ENCODE measurements at places on chromosomes 1 and 21.

- no peak for DNase-seq
Measured at GRCh38 chr1:107532318-107532717, 391.5 kb downstream of the NTNG1 start.

- DNase-seq = no peak
Measured at GRCh38 chr21:34618941-34619340, 4.0 kb upstream of the RCAN1 start.

DNA sequence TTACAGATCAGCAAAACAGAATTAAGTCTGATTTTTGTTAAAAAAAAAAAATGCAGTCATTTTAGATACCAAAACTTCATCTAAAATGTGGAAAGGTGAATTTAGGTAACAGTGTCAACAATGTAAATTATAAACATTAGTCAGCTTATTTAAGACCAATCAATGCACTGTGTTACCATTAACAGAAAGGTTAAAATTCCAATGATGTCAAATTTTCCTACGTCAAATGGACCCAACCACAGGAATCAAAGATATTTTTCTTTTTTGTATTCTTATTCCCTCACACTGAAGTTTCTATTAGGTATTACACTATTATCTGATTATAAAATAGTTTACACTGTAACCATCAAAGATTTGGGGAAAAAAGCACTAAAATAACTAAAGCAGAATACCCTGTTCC, 6.5 kb downstream of the ARHGAP29 start:
- no peak for DNase-seq

DNA sequence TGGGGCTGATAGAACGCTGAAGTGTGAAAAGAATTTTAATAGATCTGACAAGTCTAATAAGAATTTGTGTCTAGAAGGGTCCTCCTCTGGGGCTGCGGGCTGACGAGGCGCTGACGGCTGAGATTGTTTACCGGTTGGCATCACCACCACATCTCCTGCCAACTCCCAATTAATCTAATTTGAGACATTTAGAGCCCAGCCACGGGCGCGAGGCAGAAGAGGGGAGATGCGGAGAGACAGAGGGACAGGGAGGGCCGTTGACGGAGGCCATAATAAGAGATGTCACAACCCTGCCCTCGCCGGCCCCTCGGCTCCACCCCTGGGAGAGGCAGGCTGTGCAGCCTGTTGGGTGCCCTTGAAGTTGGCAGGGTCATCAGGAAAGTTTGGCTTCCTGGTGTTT, 109.3 kb downstream of the PAX7 start:
- DNase-seq = no peak

DNA sequence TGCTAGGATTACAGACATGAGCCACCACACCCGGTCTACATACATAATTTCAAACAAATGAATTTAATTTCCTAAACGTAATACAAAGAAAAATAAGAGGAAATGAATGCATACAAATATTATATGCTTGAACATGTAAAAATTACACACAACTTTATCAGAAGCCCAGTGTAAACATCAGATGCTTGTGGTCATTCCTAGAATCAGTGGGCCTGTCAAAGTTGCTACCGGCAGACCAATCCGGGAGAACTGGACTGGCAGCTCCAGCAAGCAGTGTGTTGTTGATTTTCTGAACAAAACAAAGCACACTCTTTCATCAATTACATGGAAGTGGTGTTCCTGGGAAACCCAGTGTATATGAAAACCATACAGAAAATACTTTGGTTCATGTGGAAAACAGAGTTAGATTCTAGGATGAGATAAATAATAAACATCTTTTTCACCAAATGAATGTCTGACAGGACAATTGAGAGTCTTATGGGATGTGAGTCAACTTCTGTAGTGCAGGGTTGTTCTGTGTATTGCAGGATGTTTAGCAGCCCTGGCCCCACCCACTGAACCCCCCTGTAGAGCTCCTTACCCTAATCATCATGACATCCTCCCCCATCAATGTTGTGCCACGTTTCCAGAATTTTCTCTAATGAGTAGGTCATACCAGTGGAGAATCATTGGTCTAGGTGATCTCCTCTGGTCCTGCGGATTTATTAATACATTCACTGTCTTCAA, 33.8 kb downstream of the MFSD2A start:
- DNase-seq = no peak

DNA sequence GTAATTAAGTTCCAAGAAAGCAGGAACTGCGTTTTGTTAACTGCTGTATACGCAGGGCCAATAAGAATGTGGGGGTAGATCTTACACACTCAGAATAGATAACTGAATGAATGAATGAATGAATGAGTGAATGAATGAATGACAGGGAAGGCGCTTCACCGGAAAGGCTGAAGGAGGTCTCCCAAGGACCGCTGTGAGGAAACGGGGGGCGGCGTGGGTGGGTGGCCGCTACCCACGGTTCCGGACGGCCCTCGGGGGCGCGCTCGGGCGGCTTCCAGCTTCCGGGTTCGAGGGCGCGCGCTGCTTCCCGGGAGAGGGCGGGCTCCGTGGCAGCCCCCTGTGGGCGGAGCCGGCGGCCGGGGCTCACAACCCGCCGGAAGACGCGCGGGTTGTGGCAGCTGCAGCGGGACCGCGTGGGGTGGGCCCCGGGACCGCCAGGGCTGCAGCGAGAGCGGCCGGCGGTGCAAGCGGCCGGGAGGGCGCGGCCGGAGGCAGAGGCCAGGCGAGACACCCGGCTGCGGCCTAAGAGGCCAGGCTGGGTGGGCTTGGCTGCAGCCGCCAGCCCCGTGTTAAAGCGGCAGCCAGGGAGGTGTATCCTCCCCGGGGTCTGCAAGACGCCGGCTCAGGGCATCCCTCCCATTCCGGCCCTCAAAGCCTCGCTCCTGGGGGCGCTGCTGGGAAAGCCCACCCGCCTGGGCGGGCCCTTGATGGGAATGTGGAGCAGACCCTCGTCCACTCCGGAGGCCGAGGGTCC, at the start of gene ZFP69:
Gene ZFP69 (plus strand): TSS at position 367 of the 754 bp plus-strand sequence. CDS start 2,072 bp downstream, outside the sequence.
- peak; percentile 49 for DNase-seq

- no peak for DNase-seq
Measured at GRCh38 chr21:27079636-27080240, 112.8 kb upstream of the ADAMTS5 start.

- DNase-seq = no peak
Measured at GRCh38 chr21:37041706-37042271, 31.1 kb downstream of the PIGP start.

DNA sequence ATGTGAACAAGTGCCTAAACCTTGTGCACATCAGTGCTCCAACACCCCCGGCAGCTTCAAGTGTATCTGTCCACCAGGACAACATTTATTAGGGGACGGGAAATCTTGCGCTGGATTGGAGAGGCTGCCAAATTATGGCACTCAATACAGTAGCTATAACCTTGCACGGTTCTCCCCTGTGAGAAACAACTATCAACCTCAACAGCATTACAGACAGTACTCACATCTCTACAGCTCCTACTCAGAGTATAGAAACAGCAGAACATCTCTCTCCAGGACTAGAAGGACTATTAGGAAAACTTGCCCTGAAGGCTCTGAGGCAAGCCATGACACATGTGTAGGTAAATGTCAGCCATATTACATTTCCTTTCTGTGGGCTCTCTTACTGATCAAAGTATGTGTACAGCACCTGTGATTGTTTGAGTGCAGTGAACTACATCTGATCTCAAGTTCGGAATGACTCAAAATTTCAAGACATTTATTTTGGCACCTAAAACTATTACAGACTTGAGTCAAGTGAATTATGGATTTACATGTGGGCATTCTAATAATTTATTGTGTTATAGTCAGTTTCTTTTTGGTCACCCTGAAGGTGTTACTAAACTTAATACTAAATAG, 196.5 kb downstream of the TPR start:
- no peak for DNase-seq

DNA sequence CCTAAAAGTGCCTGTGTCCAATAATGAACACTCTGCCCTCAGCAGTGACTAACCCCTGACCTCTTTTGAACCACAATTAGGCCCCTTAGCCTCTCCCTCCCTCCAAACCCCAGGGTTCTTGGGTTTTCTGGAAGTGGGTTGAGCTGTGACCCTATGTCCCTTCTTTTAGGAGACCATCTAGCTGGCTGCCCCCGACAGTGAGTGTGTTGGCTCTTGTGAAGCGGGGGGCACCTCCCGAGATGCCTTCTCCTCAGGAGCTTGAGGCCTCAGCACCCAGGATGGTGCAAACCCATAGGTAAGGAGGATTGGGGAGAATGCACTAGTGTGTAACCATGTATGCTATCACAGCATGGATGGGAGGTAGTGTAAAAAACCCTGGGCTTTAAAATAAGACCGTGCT, 7.3 kb downstream of the RUSC1 start:
- no peak for DNase-seq

GRCh38 chr1:204258213-204259115, 44.7 kb upstream of the GOLT1A start:
- DNase-seq = no peak

DNA sequence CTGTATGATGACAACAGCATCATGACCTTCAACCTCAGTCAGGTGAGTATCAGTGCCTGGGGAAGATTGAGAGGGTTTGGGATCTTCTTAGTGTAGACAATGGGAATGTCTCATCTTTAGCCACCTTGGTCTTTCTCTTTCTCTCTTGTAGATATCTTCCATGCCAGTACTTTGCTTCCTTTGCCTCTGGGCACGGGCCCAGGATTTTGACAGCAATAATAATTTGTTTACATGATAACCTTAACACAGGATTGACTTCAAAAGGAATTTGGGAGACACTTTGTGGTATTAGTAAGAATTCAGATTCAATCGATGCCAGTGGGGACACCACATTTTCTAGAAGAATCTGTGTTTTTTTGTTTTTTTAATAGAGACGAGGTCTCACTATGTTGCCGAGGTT, 12.1 kb upstream of the PIGV start:
- no peak for DNase-seq

GRCh38 chr1:192243721-192244120, 73.1 kb upstream of the RGS21 start:
- DNase-seq = no peak

DNA sequence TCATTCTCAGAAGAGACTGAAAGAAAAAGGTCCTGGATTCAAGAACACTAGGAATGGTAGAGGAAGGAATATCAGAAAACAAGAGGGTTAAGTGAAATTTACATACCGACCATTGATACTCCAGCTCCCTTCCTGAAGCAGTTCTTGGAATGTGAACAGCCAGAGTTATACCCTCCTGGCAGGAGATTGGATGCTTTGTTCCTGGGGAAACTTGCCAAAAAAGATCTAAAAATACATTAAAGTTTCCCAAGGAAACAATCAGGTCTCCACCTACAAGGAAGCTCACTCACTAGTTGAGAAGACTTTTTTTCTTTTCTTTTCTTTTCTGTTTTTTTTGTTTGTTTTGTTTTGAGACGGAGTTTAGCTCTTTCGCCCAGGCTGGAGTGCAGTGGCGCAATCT, 91.1 kb downstream of the HLX start:
- DNase-seq = no peak

DNA sequence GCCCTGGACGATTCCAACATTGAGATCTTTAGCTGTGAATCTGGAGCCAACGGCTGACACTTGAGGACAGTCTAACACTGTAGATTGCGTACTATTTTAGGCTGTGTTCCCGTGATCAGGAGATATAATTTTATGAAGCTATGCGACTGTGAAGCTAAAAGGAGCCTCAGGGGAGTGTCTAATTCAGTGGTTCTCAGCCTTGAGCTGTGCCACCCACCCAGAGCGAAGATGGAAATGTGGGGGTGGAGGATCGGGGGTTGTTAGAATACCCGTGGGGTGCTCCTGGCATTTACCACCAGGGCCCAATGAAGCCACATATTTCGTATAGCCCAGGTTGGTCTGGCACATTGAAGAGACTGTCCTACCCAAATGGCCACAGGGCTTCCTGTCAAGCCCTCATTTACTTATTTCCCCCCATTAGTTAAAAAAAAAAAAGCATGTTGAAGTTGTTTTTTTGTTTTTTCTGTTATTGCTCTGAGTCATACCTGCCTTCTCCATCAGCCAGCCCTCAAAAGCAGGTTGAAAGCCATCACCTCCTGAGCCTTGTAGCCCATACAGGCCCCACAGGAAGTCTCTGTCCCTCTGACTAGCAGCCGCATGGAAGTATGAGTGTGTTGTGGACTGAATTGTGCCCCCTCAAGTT, 141.7 kb downstream of the GALNT2 start:
- DNase-seq = no peak

GRCh38 chr1:207268337-207268736, 53.1 kb upstream of the CD55 start:
- no peak for DNase-seq

GRCh38 chr1:179966551-179966950, 11.9 kb downstream of the CEP350 start:
- no peak for DNase-seq

DNA sequence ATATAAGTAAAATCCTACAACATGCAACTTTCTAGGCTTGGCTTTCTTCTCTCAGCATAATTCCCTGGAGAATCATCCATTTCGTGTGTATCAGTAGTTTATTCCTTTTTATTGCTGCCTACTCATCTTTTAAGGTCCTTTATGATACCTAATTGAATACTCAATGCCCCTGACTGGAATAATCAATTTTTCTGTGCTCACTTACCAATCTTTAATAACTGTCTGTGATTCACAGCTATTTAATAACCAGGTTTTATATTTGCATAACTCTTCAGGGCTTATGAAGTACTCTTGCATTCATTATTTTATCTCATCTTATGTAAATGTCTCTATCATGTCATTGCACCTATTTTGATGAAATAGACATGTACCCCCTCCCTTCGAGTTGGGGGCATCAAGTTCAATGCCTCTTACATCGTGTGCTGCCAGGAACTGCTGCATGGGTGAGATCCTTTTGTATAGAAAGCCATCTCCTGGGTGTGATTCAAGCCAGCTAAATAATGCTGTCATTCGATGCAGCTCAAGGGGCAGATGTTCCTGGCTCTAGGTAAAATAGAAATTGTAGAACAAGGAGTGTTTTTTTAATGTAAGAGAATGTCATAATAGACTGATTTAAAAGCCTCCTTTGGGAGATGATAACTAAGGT, 222.7 kb downstream of the SLC35F3 start:
- no peak for DNase-seq

DNA sequence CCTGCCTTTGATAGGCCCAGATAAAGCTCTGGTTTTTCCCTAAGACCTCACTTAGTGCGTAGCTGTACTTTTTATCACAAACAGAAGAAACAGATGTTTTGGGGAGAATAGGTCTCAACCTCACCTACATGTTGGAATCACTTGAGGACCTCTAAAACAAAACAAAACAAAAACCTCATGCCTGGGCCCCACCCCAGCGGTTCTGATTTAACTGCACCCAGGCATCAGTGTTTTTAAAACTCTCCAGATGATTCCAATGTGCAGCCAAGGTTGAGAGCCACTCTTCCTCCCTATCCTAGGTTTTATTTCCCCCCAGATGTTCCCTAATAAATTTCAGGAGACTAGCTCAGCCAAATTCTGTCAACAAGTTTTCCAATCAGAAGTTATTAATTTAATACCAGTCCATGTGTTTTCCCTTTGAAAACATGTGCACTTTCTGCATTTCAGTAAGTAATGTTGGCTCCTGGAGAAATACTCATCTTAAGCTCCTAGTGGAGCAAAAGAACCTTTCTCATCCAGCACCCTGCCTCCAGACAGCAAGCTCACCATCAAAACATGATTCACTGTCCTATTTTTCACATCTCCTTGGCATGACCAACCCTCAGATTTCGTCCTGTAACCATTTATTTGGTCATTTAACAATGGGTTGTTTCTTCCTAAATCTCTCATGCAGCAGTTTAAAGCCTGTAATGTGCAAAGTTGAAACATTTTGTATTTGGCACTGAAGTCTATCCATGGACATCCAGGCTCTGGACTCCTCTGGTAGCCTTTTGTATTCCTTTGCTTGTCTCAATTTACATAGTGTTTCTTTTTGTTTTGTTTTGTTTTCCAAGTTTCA, 27.5 kb downstream of the LRRC8C start:
- DNase-seq = no peak

- DNase-seq = no peak
Measured at GRCh38 chr1:228362141-228362883, 44.3 kb downstream of the TRIM11 start.

Measured in stimulated activated CD8-positive, alpha-beta memory T cell treated with anti-CD3 and anti-CD28 coated beads, Interleukin-4, amount 100 ng/mL, for 1 hour (primary cell).